ENCODE measurements at places on chromosomes 16 and 17.

DNA sequence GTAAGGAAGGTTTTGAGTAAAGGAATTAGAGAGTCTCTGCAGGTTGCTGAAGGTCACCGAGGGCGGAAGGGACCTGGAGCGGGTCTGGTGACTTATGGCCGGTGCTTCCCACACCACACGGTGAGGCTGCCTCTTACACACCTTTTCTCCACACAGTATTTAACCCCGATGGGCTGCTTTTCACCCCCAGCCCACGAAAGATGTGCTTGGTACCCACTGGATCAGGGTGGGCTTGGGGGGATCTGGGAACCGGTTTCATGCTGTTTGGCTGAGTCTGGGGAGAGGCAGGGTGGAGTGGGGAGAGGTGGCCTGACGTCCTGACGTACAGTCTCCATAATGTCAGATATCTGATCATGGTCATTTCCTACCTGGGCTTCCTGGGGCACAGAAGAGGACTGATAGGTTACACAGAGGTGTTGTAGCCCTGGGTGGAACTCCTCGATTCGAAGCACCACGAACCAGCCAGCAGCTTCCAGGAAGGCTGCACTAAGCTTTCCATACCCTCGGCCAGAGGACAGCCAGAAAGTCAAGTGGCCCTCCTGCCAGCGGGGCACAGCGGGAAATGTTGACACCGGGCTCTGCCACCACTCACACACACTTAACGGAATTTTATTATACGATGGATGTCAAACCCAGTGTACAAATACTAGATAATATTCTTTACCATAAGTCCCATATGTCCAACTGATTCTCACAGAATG lies 34.0 kb downstream of the OR1D5 start:
- peak; percentile 76 for DNase-seq

- DNase-seq, result no peak
These were observed 2.7 kb upstream of the C16orf74 start for GRCh38 chr16:85753559-85753958.

- no peak for DNase-seq
These were observed 382.2 kb downstream of the ZFHX3 start for GRCh38 chr16:72665701-72666100.

DNA sequence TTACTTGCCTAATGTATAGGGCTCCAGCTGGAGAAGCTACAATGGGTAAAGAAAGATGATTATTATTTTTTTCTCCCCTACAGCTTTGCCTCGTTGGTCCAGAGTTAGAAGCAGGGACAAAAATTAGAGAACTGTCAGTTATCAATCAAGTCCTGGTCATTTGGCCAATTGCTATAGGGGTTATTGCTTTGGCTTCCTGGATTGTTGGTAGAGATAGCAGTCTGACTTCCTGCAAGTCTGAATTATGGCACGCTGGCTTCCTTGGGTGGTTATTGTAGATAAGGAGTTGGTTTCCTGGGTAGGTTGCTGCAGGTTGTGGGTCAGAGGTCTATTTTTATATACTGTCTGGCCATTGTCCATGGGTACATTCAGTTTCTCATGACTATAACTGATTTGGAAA lies 84.7 kb upstream of the ELAC2 start:
- DNase-seq, result no peak

- DNase-seq, result peak; percentile 94
These were observed at the start of gene RANGRF for GRCh38 chr17:8288336-8289102. RANGRF (plus strand) TSS chr17:8288670; CDS start chr17:8288789, 119 bp downstream.

GRCh38 chr17:4807605-4808377 lies 839 bp downstream of the PLD2 start:
- peak; percentile 49 for DNase-seq

- DNase-seq, result no peak
These were observed 160.1 kb upstream of the KIF2B start for GRCh38 chr17:53662608-53663007.

GRCh38 chr17:75105126-75106080 lies 4.4 kb upstream of the ARMC7 start:
- no peak for DNase-seq

GRCh38 chr17:28335959-28336871 lies 654 bp downstream of the TNFAIP1 start:
- peak; percentile 70 for DNase-seq

- no peak for DNase-seq
These were observed 635.9 kb downstream of the WWOX start for GRCh38 chr16:78735337-78735736.

GRCh38 chr16:75032655-75033054 lies 33.8 kb downstream of the ZNRF1 start:
- no peak for DNase-seq

- no peak for DNase-seq
These were observed 2.3 kb downstream of the TGFB1I1 start for GRCh38 chr16:31474173-31474714.

GRCh38 chr16:31363721-31364120 lies 8.7 kb downstream of the ITGAX start:
- DNase-seq, result no peak

DNA sequence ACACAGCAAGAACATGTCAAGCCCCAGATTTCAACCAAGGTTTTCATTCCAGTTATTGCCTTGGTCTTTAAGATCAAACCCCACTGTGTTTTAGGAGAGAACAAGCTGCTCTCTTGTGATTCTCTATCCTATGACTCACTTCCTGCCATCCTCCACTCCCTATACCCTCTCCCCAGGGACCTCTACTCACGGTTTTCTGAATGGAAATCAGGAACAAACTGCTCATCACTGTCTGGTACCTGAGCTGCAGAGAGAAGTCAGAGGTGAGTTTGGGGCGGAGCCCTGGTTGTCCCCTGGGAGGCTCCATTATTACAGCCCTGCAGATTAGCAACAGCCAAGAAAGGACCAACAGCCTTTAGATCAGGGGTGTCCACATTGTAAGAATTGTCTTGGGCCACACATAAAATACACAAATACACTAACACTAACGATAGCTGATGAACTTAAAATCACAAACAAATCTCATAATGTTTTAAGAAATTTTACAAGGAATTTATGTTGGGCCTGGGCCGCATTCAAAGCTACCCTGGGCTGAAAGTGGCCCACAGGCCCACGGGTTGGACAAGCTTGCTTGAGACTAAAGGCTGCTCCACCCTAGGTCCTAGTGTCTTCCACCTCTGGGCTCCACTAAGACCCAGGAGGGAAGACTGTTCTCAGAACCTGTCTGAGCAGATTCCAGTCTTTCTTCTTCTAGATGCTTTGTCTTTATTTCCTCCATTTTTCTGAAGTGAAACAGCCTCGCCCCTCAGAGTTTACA lies 9.7 kb downstream of the ETV4 start:
- no peak for DNase-seq

GRCh38 chr17:56976941-56977608 lies 856 bp upstream of the SCPEP1 start:
- no peak for DNase-seq

DNA sequence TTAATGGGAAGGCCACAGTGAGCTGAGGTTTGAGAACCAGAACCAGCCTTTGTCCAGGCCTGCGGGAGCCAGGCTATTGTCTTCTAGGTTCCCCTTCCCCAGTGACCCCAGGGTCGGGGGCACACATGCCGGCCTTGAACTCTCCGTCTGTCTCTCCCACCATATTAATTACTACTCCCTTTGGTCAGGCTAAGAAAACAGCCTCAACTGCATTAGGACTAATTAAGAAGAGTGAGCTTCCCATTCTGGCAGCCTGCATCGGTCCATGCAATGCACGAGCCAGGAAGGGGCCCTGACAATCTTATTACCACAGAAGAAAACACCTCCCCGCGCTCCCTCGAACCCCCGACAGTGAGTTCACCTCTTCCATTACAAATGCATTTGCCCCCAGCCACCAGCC lies 380.2 kb upstream of the ZFHX3 start:
- no peak for DNase-seq

DNA sequence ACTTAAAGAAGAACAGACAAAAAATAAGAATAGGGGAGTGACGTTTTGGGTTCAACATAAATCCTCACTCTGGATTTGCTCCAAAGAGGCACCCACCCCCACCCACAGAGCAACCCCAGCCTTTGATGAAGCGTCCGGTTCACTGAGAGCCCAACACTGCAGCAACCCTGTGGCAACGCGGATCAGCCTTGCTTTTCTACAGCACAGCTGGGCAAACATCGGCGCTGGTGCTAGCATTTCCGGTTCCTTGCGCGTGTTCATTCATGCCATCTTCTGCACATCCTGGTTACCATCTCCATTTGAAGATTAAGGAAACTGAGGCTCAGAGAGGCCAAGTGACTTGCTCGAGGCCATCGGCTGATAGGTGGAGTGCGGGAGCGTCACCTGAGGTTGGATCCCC lies 8.7 kb upstream of the GINS2 start:
- no peak for DNase-seq

DNA sequence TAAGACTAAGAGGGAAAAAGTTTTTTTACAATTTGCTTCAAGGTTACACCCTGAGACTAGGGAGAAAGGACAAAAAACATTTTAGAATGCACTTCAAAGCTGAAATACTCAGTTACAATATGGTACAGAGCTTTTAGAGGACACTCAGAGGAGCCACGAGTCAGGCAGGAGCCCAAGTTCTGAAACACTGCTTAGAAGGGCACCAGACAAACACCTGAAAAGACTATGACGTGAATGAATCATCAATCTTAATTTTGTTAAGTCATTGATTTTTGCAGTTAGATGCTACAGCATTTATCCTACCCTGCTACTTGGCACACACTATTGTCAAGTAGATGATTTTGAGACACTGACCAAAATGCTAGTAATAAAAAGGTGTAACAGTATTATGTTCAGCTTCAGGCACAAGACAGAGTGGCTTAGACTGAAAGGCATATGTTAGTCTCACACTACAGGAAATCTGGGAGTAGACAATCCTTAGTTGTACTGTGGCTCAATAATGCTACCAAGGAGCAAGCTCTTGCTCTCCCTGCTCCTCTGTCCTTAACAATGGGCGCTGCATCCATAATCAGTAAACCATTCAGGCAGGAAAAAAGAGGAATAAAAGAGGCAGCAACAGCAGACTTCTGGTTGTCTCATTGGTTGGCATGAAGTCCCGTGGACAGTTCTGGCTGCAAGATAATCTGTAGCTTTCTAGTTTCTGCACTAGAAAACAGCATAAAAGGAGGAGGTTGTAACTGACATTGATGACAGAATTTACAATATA lies 151.8 kb downstream of the ABCA8 start:
- DNase-seq, result no peak

GRCh38 chr16:23369416-23369815 lies 67.3 kb downstream of the SCNN1B start:
- DNase-seq, result no peak

- no peak for DNase-seq
These were observed 73.1 kb downstream of the ASIC2 start for GRCh38 chr17:33220036-33220435.

DNA sequence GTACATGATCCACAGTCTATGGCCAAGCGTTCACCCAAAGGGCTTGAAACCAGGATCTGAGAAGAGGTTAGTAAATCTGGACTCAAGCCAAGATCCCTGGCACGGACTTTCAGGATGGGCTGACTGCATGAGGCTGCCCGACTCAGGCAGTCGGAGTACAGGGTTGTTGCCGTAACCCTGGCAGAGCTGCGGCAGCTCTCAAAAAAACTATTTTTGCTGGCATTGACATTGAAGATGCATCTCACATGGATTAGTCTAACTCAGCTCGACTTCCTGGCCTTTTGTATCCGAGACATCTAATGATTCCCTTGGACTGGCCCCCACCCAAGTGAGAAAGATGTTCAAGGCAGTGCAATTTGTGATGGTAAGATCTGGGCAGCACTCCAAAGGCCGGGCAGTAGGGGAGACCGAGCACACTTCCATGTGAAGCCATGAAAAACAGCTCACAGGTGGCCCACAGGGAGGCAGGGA lies 6.2 kb downstream of the SLC47A1 start:
- no peak for DNase-seq
